ENCODE measurements at places on chromosomes 13 and 19. TPM values are rescaled to one million over a fixed set of nuclear protein-coding genes. Genes with fewer than 3 reads are reported as not detected.
A peak's percentile ranks its signal among the peaks of the same experiment; 100 is the strongest.

DNA sequence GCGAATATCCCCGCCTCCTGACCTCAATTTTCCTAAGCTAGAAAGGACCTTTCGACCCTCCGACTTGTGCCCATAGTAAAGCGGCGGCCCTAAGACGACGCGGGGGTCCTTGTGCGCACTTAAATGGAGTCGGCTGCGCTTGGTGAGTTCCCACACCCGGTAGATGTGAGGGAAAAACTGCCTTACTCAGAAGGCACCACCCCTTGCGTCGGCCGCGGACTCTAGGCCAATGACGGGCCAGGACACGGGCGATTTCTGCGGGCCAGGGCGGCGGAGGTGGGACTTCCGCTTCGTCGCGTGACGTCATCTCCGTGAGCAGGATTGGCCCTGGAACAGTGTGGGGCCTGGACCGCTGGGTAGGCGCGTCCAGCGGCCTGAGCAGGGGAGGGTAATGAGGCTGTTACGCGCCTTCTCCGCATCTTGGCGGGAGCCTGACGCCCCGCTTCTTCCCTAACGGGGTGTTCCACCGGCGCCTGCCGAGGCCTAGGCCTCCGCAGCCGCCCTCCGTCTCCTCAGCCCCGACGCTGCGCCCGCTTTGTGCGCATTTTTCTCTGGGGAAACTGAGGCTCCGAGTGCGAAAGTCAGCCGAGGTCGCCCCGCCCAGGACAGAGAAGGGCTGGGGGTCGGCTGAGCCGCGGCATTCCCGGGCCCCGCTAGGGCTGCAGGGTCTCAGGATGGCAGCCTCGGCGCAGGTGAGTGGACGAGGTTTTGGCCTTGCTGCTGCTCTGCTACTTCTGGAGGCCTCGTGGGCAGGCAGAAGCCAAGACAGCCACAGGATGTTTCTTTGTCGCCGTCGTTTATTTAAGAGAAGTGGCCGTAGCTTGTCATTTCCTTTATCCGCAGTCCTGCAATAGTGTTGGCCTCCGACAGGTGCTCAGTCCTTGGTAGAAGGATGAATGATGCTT is at the start of gene ZNF543:
Gene ZNF543, plus strand, starts transcription at position 293 of the 905 bp plus-strand sequence. Its CDS starts 382 bp downstream, at position 675.
- DNase-seq, result peak; percentile 98

Gene HCN2
- 2.9 TPM for total RNA-seq

Gene CASP14
- total RNA-seq, result not detected

Gene CCDC8
- 18.0 TPM for total RNA-seq

DNA sequence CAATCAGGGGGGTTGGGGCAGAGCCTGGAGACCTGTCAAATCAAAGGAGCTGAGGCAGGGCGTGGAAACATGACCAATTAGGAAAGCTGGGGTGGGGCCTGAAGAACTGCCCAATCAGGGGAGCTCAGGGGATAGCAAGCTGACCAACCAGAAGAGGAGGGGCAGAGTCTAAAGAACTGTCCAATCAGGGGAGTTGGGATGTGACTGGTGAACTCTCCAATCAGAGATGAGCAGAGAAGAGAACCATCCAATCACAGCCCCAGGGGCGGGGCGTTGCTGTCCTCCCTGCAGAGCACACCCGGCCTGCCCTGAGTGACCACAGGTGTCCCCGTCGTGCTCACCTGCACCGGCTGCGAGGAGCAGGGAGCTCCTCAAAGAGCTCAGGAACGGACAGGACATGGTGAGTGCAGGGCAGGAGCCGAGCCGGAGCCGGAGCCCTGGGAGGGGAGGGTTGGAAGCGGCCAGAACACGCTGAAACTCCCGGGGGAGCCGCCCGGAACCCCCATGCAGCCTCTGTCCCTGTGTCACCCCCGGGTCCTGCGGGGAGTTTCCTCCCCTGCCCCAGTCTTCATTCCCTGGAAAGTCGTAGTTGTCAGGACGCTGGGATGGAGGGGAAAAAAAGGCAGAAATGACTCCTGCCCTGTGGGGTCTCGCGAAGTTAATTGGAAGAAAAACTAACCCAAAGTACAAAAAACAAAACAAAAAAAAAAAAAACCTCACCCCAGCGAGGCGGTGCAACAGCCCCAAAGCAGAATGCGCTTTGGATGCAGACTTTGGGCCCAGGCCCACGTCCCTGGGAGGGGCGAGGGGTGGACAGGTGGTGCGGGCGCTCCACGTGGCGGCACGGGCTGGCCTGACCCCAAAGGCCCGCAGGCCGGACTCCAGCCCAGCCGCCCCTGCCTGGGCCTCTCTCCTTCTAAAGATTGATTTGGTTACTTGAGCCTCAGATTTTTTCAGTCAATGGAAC is at the start of gene ZNF556:
Gene ZNF556, plus strand, starts transcription at position 311 of the 967 bp plus-strand sequence. Its CDS starts 87 bp downstream, at position 398.
- DNase-seq, result peak; percentile 100

Gene CBLC
- total RNA-seq, result not detected

Measured in myocyte (in vitro differentiated cells).